ENCODE measurements at places on chromosomes 5 and 9.

GRCh38 chr9:83060556-83060955 is 2.4 kb downstream of the RASEF start:
- no peak for DNase-seq

DNA sequence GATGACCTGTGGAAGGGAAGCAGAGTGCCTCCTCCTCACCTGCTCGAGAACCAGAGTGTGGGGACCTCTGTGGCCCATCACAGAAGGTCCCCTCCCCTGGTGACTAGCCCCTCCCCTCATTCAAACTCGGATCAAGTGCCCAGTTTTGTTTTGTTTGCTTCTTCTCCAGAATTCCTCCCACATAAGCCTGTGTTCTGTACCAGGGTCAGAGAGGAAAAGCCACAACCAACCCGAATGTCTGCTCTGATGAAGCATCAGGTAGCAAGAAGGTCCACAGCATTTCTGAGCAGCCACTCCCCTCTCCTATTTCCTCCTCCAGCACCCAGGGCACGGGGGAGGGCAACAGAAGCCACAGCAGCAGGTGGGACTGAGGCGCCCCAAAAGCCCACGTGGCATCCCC is 58.2 kb downstream of the HSD17B3 start:
- DNase-seq = no peak

DNA sequence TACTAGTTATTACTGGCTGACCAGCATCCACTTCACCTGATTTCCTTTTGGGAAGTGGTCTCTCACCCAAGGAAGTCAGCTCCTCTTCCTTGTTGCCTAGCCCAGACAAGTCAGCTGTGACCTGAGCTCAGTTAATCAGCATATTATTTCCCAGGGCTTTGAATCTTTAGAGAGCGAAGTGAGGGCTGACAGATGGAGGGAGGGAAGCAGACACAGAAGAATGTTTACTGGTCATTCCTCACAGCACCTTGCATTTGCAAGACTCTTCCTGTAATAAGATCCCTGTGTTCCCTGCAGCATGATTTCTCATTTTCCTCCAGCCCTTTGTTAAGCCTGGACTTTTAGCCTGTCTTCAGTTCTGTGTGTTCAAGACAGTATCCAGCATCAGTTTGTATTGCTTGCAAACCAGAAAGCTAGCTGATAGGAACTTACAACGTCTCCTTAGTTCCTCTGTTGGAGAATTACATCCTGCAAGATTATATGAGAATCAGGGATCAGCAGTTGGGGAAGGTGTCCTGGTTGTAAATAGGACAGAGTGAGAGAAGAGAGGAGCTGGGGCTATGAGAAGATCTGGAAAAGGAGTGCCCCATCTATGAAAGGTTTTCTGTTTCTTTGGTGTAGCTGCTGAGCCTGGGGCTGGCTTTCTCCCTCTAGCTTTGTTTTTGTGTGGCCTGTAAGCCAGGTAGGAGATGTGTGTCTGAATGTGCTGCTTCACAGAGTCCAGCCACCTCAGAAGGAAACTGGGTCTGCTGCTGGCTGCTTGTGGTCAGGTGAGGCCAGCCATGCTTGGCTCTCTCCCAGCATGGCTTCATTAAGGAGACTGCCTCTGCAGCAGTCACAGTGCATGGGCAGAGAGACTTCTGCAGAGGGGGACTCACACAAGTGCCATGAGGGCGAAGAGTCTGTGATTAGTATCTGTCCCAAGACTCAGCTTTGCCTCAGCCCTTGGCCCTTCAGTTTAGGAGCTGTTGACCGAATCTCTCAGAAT is 50.3 kb downstream of the MAN2A1 start:
- DNase-seq = no peak

GRCh38 chr5:6162175-6162574 is 216.2 kb downstream of the MED10 start:
- DNase-seq = no peak

- DNase-seq = no peak
Observed at GRCh38 chr9:4320021-4320420, 20.2 kb upstream of the GLIS3 start.

- no peak for DNase-seq
Observed at GRCh38 chr5:29161399-29162291, 2031.8 kb upstream of the CDH6 start.

GRCh38 chr5:177363565-177363964 is 5.8 kb downstream of the RGS14 start:
- no peak for DNase-seq

DNA sequence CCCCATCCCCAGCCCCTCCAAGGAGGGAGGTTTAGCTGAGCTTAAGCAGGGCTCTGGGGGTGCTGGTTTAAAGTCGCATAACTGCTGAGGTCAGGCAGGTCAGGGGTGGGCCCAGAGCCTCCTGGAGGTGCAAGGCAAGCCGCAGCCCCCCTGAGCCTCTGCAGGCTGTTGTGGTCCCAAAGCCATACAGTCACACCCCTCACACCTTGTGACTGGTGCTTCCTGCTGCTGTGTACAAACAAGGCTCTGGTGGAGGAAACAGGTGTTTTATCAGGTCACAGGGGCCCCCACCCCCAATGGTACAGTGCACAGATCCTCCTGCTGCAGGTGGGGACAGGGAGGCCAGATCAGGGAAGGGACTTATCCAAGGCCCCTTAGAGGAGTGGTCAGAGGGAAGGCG is 8.0 kb downstream of the TCF7 start:
- no peak for DNase-seq

- DNase-seq = no peak
Observed at GRCh38 chr5:107867266-107867665, 196.5 kb upstream of the EFNA5 start.

- no peak for DNase-seq
Observed at GRCh38 chr5:65391591-65391990, 90.1 kb downstream of the ADAMTS6 start.

DNA sequence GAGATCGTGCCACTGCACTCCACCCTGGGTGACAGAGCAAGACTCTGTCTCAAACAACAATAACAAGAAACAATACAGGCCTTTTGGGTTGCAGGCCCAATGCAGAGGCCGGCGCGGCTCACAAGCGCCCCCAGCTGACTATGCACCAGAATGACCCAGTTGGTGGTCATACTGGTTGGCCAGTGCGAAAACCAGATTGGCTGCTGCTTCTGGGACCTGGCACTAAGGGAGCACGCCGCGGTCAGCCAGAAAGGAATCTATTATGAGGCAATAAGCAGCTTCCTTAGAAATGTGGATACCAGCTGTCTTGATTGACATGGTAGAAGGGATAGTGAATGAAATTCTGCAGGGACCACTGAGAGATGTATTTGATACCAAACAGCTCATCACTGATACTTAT is 35.0 kb downstream of the RANBP17 start:
- no peak for DNase-seq

DNA sequence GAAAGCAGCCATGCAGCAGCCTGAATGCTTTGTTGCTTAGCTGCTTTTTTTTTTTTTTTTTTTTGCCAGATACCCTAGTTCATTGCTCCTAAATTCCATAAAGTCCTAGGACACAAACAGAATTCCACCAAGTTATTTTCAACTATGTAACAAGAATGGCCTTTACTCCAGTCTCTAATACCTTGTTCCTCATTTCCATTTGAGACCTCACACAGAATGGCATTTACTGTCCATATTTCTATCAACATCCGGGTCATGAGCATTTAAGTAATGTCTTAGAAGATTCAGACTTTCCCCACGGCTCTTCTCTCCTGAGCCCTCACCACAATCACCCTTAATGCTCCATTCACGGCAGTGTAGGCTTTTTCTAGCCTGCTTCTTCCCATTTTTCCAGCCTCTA is 31.7 kb upstream of the FBXW11 start:
- DNase-seq = no peak

DNA sequence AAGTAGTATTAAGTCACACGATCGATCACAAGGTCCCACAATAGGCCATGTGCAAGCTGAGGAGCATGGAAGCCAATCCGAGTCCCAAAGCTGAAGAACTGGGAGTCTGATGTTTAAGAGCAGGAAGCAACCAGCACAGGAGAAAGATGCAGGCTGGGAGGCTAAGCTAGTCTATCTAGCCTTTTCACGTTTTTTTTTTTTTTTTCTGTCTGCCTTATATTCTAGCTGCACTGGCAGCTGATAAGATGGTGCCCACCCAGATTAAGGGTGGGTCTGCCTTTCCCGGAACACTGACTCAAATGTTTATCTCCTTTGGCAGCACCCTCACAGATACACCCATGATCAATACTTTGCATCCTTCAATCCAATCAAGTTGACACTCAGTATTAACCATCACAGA is 6.5 kb downstream of the PPIP5K2 start:
- DNase-seq = no peak

- no peak for DNase-seq
Observed at GRCh38 chr5:65462139-65462705, 19.5 kb downstream of the ADAMTS6 start.

DNA sequence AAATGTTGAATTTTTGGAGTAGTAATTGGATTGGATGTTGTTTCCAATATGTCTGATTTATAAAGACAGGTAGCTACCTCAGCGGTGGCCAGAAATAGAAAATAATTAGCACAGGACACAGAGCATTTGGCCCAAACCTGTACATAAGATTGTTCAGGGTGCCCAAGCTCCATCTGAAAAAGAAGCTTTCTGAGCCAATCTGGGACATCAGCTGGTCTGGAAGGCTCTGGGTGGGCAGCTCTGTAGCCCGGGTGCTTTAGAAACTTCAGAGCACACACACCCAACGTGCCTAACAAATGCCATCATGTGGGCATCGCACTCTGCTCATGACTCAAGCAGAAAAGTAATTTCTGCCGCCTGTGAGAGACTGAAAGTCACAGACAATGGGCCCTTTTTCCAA is 460.7 kb downstream of the ICE1 start:
- no peak for DNase-seq

- DNase-seq = no peak
Observed at GRCh38 chr5:56159521-56159947, 73.6 kb downstream of the ANKRD55 start.

DNA sequence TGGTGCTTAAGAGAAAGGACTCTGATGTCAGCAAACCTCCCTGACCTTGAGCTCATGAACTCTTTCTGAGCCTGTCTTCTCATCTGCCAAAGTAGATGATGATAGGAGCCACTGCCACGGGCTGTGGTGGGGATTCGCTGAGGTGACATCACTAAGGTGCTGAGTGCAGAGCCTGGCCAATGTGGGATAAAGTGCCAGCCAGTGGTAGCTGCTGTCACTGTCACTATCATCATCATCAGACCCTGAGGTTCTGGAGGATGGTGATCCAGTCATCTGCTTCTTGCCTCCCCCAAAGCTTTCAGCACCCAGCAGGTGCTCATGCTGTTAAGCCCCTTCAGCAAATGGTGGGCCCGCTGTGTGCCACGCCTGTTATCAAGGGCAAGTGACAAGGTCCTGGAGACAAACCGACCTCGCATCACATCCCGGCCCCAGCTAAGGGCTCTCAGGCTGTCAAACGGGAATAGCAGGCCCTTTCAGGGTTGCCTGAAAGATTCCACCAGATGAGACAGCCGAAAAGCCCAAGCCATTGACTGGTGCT is 6.4 kb downstream of the FPGS start:
- no peak for DNase-seq

DNA sequence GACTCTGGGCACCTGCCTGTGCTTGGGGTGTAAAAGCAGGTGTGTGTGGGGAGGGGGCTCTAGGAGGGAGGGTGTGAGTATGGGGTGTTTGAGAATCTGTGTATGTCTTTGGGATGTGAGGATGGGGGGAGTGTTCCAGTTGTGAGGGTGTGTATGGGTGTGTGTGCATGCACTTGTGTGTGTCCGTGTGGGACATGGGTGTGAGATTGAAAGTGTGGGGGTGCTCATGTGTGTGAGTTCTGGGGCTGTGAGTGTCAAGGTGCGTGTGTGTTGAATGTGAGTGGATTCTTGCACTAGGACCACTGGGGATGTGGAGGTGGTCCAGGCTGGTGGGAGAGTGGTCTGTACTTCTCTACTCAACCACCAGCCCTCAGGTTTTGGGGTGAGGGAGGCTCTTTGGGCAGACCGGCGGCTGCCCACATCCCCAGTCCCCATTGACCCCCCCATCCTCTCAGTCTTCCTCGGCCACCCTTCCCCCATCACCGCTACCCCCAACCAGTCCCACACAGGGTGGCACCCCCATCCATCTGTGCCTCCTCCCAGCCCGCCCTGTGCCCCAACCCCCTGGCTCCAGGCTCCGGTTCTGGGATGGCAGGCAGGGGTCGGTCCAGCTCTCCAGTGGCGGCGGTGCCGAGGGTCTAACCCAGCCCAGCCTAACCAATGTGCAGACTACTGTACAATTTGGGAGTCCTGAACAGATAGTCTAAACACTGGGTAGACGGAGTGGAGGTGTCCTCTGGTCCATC is 31.5 kb downstream of the GOLGA2 start:
- DNase-seq = no peak

- DNase-seq = no peak
Observed at GRCh38 chr5:67476531-67476930, 279.9 kb upstream of the CD180 start.

- DNase-seq = no peak
Observed at GRCh38 chr9:135701067-135701958, 672 bp upstream of the KCNT1 start.

DNA sequence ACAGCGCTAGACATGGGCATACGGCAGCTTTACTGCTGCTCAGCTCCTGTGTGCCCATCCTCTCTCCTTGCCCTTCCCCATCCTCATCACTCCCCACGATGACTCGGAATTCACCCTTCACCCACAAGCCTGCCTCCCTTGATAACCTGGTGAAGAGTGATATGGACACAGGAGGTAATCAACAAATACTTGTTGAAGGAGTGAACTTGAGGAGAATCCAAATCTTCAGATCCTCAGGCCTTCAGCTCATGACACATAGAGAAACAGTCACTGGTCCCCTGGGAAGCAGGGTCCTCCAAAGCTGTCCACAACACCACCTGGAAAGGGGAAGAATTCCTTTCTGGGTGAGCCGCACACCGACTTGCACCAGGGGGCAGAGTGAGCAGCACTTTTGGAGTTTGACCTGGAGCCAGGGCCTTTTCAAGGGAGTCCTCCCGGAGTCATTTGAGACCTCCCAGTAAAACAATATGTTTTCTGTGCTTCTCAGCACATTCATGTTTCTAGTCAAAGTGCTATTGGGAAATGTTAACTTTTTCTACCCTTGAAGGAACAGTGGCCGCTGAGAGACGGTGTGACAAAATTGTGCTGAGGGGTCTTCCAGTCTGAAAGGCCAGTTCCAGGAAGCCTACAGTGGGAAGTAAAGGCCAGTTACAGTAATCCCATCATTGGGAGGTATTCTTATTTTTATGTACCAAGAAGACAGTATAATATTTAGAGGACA is 332.3 kb downstream of the CWC27 start:
- DNase-seq = no peak

DNA sequence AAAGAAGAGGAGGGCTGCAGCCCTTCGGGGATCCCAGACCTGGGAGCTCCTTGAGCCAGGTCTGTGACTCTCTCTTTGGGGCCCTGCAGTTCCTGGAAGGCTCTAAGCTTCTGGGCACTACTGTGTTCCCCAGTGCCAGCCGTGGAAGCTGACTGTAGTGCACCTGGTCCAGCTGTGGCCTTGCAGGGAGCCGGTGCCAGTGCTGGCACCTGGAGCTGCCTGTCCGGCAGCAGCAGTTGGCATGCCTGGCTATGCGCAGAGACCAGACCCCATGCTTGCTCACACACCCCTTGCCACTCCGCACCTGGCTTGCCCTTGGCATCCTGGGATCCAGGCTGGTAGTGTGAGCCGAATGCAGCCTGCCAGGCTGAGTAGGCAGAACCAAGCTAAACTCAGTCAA is 91.0 kb upstream of the PUM3 start:
- no peak for DNase-seq

GRCh38 chr9:131728961-131729360 is 10.9 kb downstream of the RAPGEF1 start:
- DNase-seq = no peak

Measured in stimulated activated CD8-positive, alpha-beta memory T cell treated with anti-CD3 and anti-CD28 coated beads, Interleukin-4, amount 100 ng/mL, for 1 hour (primary cell).